ENCODE measurements at places on chromosomes 3 and 15.

DNA sequence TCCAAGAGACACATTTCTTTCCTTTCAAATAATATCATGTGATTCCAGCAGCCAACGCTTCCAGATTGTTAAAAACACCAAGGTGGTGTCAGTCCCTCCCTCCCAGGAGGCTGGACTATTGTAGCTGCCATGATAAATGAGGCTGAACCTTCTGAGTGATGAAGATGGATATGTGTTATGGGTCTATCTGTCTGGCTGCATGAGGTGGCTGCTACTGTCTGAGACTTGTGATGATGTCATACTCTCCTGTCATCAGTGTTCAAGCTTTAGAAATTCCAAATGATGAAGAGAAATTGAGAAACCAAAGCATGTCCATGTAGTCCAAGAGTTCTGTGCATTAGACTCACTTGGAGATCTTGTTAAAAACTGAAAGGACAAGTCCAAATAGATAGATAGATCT, 683.0 kb downstream of the NTRK3 start:
- DNase-seq: no peak

- no peak for DNase-seq
These were observed 77.5 kb downstream of the RAD18 start for GRCh38 chr3:8885536-8886316.

DNA sequence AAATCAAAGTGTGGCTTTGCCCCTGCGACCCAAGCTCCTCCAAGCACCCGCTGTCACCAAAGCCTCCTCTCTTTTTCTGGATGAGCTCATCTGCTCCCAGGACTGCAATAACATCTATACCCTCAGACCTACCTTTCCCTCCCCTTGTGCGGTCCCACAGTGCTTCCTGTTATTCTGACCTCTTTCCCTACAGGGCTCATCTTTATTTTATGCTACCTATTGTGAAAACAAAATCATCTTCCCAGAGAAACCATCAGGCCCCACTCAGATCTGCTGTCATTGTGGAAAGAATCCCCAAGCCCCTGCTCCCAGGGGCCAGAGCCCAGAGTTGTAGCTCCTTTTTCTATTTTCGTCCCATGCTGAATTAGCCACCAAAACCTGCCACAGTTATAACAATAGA, 162.2 kb downstream of the MEIS2 start:
- no peak for DNase-seq

DNA sequence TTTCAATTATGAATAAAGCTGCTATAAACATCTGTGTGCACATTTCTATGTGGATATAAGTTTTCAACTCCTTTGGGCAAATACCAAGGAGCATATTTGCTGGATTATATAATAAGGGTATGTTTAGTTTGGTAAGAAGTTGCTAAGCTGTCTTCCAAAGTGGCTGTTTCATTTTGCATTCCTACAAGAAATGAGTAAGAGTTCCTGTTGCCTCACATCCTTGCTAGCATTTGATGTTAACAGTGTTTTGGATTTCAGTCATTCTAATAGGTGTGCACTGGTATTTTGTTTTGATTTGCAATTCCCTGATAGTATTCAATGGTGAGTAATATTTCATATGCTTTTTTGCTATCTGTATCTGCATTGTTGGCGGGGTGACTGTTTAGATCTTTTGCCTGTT, 120.7 kb upstream of the MDFIC2 start:
- no peak for DNase-seq

DNA sequence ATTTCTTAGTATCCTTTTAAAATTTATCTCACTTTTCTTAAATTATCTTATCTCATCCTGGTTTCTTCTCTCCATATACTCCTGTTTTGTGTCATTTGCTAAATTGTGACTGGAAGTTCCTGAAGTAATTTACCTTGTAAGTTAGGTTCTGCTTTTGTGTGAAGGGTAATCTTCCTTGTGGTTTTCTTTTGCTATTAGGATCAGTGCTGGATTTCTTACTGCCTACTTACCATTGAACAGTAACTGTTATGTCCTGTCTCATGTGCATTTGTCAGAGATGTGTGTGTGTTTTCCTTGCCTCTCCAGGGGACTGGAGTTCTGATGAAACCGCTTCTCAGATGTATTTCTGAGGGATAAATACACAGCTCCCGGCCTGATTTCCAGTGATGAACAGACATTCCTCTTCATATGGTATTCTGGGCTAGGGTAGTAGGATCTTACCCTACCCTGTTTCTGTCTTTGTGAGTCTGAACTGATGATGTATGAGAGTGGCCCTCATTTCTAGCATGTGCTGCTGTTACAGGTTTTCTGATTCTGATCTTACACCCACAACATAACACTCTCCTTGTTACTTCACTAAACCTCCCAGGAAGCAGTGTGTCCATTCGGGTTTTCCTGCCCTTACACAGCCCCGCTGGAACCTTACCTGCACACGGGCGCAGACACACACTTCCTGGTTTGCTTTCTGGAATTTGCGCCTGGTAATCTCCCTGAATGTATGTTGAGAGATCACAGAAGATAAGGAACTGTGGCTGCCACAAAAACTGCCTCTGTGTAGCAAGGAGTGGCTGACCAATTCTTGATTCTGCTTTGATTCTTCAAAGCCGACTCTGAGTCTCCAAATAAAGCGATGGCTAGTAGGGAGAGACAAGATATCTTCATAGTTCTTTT, 14.7 kb downstream of the PAK2 start:
- DNase-seq: no peak

GRCh38 chr3:152109038-152109437, 159.7 kb upstream of the MBNL1 start:
- DNase-seq: no peak

Data from activated gamma-delta T cell treated with Interleukin-2 at 50 U/mL for 16 hours (primary cell).